Heart left ventricle (tissue), 16 donors: ENCODE measurements at places on chromosomes 13 and 19.

DNA sequence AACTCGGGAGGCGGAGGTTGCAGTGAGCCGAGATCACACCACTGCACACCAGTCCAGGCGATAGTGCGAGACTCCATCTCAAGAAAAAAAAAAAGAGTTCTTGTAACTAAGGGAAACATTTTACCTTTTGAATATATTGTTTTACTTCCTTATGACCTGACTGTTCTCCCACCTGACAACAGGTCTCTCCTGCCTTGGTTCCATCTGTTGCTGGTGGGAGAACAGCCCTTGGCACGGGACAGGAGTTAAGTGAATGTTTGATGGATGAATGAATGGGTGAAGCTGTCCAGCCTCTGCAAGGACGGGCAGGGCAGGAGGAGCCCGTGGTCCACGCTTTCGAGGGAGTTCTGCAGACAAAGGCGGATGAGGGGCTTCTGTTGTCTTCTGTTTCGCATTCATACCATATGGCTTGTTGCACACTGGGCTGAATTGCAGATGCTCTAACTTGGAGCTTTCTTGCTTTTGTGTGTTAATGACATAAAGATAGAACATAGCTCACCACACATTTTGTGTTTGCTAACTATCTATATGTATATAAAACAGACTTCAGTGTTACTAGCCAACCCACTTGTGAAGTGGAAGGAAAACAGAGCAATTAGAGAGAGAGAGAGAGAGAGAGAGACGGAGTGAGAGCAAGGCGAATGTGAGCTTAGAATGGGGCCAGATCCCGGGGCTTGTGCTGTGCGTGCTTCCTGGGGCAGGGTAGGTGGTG, 16.2 kb upstream of the CCNE1 start:
- no peak for DNase-seq

- DNase-seq, result no peak
These were observed 151.6 kb downstream of the ZNF486 start for GRCh38 chr19:20318616-20319015.

DNA sequence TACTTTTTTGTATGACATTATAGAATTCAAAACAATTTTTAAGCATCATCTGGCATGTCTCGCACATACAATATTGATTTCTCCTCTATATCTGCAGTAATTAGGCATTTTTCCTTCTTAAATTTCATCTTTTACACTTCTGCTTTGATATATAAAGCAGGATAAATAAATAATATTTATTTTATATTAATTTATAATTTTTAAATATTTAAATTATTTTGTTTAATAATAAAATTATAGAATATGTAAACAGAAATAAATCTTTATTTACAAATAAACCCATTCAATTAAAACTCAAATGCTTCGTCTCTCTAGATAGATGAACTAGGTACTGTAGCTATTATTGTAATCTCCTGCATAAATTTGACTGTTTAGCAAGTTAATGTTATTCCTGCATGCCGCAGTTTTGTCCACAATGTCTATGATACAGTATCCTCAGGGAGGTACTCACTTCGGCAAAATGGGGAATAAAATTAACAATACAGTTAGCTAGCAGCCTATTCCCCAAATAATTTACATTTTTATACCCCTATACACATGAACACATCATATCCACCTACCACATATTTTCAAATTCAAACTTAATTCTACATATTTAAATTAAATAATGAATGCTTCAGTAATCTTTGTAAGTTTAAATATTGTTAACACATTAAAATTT, 473.6 kb upstream of the SLC10A2 start:
- DNase-seq, result no peak

GRCh38 chr13:106348075-106348840, 187.2 kb downstream of the EFNB2 start:
- DNase-seq, result no peak

DNA sequence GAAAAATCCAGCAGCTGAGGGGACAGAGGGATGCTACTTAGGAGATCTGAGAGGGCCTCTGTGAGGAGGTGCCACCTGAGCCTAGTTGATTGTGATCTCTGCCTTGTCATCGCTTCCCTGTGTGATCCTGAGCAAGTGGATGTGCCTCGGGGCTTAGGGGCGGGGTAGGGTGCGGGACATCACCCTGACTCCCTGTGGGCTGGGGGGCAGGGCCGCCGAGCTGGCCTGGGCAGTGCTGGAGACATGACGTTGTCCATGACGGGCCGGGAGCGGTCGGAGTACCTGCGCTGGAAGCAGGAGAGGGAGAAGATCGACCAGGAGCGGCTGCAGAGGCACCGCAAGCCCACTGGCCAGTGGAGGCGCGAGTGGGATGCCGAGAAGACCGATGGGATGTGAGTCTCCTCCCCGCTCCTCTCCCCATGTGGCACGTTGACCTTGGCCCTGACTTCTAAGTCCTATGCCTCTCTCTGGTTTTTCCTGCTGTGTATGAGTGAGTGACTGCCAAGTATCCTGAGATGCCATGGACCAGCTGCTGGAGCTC, 8.2 kb upstream of the INAFM1 start:
- DNase-seq, result no peak

GRCh38 chr13:41813426-41813825, 147.5 kb downstream of the VWA8 start:
- no peak for DNase-seq

- no peak for DNase-seq
These were observed 157.0 kb downstream of the KLF5 start for GRCh38 chr13:73215823-73216222.

- DNase-seq, result no peak
These were observed 99.3 kb downstream of the DHRS12 start for GRCh38 chr13:51704399-51705313.

GRCh38 chr13:112328936-112329335, 47.2 kb upstream of the SPACA7 start:
- DNase-seq, result no peak

- DNase-seq, result no peak
These were observed 6.7 kb downstream of the PPP1R37 start for GRCh38 chr19:45099467-45100191.
